Fibroblast of lung (primary cell): ENCODE measurements at places on chromosomes 2 and 18. TPM values are rescaled to one million over a fixed set of nuclear protein-coding genes. Genes with fewer than 3 reads are reported as not detected.

The AKAIN1 gene
- total RNA-seq: not detected in 2 replicates

DNA sequence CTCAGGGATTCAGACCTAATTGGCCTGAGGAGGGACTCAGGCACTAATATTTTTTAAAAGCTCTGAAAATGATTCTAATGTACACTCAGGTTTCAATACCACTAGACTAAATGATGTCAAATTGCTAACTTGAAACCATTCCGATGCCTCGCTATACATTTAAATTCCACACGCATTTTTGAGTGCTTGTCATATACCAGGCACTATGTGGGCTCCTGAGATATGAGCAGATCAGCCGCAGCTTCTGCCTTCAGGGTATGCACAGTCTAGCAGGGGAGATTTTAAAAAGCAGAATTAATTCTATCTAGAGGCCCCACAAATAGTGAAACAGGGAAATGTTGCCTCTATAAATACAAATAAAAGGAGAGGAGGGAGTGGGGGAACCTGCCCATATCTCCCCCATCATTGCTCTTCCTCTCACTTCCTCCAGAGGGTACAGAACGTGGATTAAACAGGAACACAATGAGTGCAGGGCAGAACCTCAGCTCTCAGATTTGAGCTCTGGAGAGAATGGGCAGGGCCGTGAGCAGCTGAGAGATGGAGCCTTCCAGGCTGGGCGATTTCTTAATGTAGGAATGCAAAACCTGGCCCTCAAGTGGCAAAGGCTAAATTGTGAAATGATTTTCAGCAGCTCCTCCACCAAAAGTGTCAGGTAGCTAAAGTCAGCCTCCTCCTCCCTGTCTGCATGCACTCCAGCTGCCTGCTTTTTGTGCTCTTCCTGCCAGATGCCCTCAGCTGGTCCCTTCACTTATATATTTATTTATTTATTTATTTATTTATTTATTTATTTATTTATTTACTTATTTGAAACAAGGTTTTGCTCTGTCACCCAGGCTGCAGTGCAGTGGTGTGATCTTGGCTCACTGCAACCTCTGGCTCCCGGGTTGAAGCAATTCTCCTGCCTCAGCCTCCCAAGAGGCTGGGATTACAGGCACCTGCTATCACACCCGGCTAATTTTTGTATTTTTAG is 24.6 kb upstream of the LBH start:
- DNase-seq: no peak

DNA sequence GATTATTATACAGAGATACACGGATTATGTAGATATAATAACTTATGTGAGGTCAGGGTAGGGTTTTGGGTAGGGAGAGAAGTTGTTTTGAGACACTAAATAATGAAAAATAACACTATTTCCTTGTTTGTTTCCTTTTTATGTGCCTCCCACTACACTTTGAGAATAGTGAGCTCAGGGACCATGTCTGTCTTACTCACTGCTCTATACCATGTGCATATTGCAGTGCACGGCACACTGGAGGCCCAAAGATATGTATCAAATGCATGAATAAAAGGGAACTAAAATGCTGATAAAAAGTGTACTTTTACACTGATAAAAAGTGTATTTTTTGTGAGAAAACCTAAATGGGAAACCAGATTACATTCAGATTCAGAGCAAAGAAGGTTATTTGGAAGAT is 151.4 kb upstream of the NABP1 start:
- DNase-seq: no peak

DNA sequence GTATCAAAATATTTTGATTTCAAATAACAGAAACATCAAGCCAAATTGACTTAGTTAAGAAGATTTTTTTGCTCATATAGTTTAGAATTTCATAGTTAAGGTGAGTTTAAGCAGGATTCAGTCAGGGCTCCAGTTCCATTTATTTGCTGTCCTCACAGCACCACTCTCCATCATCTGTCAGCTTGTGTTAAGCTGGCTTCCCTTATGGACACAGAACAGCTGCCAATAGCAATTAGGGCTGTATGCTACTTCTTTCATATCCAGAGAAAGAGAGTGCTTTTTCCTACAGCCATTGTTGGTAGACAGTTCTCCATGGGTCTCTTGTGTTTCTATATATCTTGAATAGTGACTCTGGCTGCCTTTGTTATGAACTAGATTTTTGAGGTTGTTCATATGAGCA is 95.4 kb upstream of the CYP20A1 start:
- no peak for DNase-seq
